GM20000 (cell line): ENCODE measurements at places on chromosomes 16 and 17.

GRCh38 chr17:520447-521182 lies 168.0 kb upstream of the RPH3AL start:
- DNase-seq, result no peak

DNA sequence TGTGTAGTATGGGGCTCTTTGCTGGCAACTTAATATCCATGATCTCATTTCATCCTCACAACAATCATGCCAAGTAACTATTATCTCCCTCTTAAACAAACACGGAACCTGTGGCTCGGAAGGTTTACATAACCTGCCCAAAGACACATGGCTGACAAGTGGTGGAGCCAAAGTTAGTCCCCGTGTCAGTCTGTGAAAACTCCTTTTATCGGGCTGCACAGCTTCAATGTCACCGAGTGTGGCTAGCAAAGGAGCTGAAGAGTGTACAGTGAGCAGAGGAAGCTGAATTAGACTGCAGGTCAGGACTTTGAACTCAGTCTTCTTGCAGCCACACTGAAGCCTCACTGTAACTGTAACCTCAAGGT lies 80.3 kb downstream of the PARN start:
- DNase-seq, result no peak

DNA sequence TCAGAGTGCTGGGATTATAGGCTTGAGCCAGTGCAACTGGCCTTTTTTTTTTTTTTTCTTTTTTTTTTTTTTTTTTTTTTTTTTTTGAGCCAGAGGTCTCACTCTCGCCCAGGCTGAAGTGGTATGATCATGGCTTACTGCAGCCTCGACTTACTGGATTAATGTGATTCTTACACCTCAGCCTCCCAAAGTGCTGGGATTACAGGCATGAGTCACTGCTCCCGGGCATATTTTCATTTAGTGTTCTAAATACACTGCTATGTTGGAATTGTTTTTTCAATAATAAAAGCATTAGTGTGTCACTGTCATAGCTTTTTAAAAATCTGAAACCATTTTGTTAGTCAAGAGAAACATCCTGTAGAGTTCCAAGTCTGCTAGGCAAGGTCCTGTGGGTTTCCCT lies 40.3 kb downstream of the NDE1 start:
- no peak for DNase-seq

DNA sequence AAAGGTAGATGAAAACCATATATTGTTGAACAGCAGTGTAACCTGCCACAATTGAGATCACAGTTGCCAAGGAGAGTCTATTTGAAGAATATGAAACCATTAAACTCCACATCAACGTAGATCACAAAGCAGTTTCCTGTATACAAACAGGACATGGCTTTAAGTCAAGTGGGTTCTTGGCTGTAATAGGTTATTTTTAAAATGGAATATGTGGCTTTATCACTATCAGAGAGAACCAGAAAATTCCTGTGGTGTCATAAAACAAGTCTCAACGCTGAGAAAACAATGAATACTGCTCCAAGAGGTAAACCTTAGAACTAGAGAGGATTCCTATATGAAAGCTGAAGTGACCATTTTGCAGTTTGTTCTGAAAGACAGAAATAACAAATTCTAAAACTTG lies 999.7 kb downstream of the CDH11 start:
- DNase-seq, result no peak

- no peak for DNase-seq
Measured at GRCh38 chr17:66662496-66662895, 172.4 kb upstream of the CACNG5 start.

- no peak for DNase-seq
Measured at GRCh38 chr16:89829630-89830437, 1.6 kb downstream of the SPIRE2 start.

DNA sequence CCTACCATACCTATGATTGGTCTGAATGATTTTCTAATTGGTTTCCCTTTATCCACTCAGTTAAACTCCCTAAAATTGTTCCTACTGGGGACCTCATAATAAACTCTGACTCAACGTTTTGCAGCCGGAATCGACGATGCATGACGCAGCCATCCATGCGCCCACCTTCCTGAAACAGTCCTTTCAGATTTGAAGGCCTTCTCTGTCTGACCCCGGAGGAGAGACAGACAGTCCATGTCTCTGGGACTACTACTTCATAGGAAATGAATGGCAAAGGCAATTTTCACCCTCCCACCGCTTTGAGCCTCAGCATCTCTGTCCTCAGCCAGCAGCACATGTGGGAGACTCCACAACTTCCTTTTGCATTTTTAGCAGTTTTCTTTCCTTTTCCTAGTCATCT lies 13.5 kb downstream of the VAT1L start:
- DNase-seq, result no peak

DNA sequence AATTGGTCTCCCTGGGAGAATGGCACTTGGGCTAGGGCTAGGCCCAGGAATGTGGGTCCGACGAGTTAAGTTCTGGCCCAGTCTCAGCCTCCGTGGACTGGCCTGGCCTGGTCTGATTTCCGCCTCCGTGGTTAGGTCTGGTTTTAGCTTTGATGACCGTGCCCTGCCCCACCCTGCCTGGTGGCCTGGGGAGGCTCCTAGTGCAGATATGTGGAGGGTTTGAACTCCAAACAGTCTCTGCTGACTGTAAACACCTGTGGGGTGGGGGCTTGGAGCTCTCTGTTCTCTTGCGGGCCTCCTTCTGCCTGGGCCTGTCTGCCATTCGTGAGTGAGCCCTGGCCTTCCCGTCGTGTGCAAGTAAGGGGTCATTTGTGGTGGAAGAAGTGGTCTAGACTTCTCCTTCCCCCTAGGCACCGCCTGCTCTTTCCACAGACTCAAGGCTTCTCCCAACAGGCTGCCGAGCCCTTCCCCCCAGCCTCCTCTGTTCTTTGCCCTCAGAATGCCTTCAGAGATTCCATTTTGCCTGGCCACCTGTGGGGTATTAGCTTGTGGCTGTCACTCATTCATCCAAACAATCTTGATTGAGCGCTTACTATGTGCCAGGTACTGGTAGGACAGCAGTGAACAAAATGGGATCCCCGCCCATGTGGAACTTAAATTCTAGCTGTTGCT lies 1.6 kb downstream of the ATP6V0C start:
- DNase-seq, result no peak

- DNase-seq, result no peak
Measured at GRCh38 chr16:66298571-66299120, 67.8 kb upstream of the CDH5 start.

- no peak for DNase-seq
Measured at GRCh38 chr16:57373117-57373947, 1.0 kb downstream of the CX3CL1 start.

DNA sequence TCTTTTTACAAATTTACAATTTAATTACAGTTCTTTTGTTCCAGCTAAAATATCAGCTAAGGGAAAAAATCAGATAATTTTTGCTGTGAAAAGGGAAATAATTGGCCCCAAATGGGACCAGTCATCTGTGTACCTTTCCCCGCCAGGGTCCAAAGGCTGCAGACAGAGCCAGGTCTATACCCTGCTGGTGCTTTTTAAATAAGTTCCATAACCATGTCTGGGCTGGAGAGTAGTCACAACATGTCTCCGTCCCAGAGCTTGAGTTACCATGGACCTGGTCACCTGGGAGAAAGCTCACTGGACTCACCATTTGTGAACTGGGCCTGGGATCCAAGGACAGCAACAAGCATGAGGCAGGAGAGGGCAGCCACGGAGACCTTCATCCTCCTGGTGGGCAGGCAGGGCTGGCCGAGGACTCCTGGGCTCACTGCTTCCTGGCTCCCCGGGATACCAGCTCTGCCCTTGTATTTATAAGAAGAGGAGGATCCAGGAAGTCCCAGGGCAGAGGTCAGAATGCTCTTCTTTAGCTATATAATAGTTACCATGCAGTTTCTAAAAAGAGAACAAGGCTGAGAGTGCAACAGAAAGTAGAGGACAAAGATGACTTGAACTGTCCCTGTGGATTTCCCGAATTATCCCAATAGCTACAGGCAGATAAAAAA lies at the start of gene CCL15:
TSS of gene CCL15 (minus strand) at position 444 of the 662 bp plus-strand sequence. CDS start at position 383, 61 bp downstream.
- no peak for DNase-seq

GRCh38 chr17:78568494-78569115 lies 8.6 kb downstream of the DNAH17 start:
- no peak for DNase-seq

DNA sequence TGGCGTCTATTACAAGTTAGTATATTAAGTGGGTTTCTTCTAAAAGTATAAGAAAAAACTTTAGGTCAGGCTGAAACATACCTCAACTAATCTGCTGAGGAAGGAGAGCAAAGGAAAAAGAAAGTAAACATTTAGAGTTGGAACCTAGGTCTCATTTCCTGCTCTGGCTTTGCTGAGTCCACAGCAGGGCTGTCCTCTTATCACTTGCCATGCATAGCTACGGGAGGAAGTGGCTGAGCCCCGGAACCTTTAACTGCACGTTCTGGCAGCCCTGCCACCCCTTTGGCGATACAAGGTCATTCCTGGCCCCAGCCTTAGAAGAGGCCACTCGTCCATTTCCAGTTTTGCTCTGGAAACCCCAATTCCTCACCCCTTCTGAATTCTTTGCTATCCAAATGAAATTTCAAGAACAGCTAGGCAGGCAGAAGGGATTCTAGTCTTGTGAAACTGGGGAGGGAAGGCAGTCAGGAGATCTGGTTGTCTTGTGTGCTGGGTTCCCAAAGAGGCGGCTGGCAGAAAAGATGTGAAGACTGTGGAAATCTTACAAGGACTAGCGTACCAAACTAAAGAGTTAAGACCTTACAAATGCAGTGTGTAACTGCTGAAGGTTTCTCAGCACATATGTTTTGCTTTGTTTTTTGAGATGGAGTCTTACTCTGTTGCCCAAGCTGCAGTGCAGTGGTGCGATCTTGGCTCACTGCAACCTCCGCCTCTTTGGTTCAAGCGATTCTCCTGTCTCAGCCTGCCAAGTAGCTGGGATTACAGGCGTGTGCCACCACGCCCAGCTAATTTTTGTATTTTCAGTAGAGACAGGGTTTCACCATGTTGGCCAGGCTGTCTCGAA lies 19.1 kb downstream of the WIPI1 start:
- DNase-seq, result peak; percentile 61

DNA sequence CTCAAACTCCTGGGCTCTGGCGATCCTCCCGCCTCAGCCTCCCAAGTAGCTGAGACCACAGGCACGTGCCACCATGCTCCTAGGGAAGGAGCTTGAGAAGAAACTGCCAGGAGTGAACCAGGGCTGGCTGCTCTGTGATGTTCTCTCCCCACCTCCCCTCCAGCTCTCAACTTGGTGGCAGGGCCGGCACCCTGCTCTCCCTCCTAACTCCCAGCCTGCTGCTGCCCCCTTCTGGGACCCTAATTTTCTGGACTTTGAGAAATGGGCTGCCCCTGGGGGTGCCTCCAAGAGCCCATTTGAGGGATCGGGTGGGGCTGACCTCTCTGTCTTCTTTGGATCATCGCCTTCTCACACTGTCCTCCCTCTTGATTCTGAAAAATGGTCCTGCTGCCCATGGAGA lies 14.9 kb upstream of the STAT3 start:
- peak; percentile 85 for DNase-seq

DNA sequence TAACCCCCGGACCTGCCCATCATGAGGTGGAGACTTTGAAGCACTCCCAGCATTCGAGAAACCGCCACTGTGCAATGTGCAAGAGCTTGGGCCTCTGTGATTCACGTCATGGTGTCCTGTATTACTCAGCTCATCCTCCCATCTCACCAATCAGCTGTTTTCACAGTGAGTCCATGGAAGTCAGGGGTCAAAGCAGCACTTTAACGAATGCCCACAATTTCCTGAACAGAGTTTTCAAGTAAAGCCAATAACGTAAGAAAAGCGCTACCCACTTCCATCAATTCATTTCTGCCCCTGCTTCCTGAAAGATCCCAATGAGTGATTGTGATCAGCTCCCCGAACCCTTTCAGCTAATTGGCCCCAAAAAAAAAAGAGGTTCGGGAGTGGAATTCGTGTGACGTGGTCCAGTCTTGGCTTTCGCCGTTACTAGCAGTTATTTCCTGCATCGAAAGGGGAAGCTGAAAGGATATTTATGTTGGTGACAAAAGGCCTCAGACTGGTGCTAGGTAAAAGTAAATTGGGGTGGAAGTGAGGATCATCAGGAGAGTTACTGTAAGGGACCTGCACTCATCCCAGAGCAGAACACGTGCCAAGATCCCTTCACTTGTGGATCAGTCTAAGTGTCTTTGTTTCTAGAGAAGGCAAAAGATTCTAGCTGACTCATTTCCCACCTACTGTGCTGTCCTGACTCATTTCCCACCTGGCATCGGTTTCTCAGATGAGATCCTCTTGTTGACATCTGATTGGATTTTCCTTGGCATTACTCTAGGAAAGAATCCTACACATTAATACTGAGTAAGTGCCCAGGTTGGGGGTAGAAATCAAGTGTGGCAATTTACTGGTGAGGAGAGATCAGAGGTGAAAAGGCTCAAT lies 136.7 kb upstream of the NUDT7 start:
- no peak for DNase-seq

- DNase-seq, result no peak
Measured at GRCh38 chr17:70857351-70857750, 688.0 kb downstream of the KCNJ2 start.

DNA sequence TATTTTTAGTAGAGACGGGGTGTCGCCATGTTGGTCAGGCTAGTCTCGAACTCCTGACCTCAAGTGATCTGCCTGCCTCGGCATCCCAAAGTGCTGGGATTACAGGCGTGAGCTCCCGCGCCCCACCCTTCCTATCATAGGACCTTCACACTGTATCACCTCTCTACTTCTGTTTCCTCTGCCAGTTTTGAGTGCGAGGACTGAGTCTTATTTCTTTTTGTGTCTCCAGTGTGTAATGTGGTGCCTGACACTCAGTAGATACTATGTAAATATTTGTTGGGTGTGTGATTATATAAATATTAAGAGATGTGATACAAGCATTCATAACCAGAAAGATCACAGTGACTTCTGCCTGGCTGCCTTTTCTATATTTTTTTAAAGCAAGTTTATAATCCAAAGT lies 10.5 kb downstream of the PRKCA start:
- DNase-seq, result no peak

DNA sequence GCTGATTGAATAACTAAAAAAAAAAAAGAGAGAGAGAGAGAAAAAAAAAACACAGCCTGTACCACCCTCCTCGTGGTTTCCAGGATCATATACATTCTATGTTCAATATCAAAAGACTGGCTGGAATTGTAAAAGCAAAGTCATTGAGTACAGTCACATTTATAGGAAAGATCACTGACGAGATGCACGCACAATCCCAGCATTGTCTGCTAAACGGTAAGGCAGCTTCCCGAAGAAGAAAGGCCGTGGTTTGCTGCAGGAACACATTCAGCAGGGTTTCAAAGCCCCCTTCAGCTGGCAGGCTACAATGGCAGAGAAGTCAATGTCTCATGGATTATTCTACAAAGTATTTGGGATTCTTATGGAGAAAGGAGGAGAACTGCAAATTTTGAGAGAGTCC lies 9.3 kb downstream of the NQO1 start:
- DNase-seq, result no peak

GRCh38 chr16:86752582-86753175 lies 174.3 kb downstream of the FOXL1 start:
- no peak for DNase-seq

- DNase-seq, result no peak
Measured at GRCh38 chr16:87784812-87785211, 19.0 kb upstream of the KLHDC4 start.

- no peak for DNase-seq
Measured at GRCh38 chr17:49571764-49572163, 3.9 kb upstream of the NXPH3 start.
